ENCODE measurements at places on chromosomes 2 and 18.
A peak's percentile ranks its signal among the peaks of the same experiment; 100 is the strongest.

- peak; percentile 2 for DNase-seq
These were observed 858 bp downstream of the POLR1B start for GRCh38 chr2:112542984-112543661.

GRCh38 chr18:36186461-36187192, 670 bp upstream of the MOCOS start:
- no peak for DNase-seq

- DNase-seq = peak; percentile 29
These were observed 18.8 kb upstream of the FN1 start for GRCh38 chr2:215454519-215455246.

GRCh38 chr2:6945821-6946220, 28.6 kb downstream of the RNF144A start:
- DNase-seq = no peak

GRCh38 chr2:211174021-211174420, 617.6 kb downstream of the CPS1 start:
- DNase-seq = no peak

- no peak for DNase-seq
These were observed 2.5 kb upstream of the NFATC1 start for GRCh38 chr18:79393181-79393634.

- no peak for DNase-seq
These were observed 243.6 kb upstream of the EPAS1 start for GRCh38 chr2:46053564-46053963.

GRCh38 chr2:222504719-222505118, 80.4 kb downstream of the SGPP2 start:
- no peak for DNase-seq

- DNase-seq = no peak
These were observed 151.9 kb downstream of the CERS6 start for GRCh38 chr2:168607992-168608391.

- no peak for DNase-seq
These were observed 222.0 kb upstream of the FN1 start for GRCh38 chr2:215657844-215658243.

DNA sequence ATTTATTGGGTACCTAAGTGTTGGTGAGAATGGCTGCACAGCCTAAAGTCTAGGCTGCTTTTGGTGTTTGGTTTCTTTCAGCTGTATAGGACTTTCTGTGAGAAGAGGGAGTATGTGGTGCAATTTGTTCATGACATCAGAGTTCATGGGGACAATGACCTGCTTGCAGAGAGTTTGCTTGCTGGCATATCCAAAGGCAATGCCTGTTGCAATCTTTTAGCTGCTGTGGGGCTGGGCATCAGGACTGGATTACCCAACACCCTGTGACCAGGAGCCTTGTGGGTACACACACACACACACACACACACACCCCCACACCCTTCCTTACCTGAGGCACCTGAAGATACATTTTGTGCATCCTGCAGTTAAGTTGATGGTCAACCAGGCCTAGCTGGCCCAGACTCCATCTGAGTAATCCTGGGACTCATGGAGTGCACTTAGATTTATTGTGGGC, 68.4 kb downstream of the LIPG start:
- DNase-seq = no peak

DNA sequence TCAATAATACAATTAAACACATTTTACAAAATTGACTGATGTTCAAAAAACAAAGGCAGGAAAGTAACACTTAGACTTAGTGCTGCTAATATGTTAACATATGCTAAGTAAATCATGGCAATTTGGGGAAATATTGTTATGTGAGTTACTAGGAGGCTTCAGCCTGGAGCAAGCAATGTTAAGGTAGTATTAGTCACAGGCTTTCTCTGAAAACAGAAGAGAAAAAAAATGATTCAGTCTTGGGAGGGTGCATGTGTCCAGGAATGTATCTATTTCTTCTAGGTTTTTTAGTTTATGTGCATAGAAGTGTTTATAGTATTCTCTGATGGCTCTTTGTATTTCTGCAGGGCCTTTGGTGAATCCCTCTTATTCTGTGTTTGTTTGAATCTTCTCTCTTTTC, 345.8 kb upstream of the TFPI start:
- no peak for DNase-seq

GRCh38 chr2:173410579-173410978, 55.9 kb downstream of the CDCA7 start:
- no peak for DNase-seq

- no peak for DNase-seq
These were observed 75.5 kb downstream of the DDX1 start for GRCh38 chr2:15666861-15667808.

DNA sequence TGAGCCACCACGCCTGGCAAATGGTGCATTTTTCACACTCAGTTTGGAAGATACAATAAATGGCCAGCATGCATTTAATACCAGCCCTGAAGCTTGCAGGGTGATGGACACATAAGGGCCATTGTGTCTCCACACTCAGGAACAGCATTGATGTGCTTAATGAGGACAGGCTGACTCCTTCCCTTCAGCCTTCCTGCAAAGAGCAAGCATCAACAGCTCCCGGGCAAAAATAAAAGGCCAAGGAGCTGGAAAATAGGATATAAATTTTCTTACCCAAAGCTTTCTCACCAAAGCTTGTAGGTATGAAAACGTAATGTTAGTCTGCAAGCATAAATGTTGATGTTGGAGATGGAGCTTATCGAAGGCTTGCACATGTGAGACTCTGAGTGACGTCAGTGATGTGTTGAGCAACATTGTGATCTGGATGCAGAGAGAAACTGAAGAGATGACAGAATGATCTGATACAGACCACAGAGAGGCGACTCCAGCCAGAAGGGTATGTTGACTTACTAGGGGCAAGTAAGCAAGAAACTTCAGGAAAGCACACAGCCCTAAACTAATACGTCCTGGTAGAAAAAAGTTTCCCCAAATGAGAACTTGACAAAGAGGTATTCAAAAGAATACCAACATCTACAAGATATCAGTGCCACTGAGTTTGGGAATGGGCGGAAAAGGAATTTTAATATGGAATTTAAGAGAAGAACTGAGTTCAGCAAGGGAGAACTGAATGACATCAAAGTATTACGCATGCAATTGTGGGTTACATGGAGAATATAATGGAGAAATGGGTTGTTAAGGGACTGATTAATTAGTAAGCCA, 256.5 kb downstream of the TGIF1 start:
- DNase-seq = no peak

DNA sequence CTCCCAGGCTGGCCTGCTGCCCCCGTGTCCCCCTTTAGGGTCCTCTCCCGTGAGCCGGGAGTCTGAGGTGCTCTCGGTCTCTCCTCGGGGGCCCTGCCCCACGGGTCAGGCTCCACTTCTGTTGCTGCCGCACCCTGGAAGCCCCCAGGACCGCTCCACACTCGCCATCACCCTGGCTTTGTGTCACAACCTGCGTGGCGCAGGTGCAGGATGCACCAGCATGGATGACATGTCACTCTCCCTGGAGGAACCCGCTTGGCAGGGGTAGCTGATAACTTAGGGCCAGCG, 10.8 kb upstream of the ARHGEF4 start:
- no peak for DNase-seq

GRCh38 chr2:216082805-216083204, 1.1 kb downstream of the TMEM169 start:
- no peak for DNase-seq

DNA sequence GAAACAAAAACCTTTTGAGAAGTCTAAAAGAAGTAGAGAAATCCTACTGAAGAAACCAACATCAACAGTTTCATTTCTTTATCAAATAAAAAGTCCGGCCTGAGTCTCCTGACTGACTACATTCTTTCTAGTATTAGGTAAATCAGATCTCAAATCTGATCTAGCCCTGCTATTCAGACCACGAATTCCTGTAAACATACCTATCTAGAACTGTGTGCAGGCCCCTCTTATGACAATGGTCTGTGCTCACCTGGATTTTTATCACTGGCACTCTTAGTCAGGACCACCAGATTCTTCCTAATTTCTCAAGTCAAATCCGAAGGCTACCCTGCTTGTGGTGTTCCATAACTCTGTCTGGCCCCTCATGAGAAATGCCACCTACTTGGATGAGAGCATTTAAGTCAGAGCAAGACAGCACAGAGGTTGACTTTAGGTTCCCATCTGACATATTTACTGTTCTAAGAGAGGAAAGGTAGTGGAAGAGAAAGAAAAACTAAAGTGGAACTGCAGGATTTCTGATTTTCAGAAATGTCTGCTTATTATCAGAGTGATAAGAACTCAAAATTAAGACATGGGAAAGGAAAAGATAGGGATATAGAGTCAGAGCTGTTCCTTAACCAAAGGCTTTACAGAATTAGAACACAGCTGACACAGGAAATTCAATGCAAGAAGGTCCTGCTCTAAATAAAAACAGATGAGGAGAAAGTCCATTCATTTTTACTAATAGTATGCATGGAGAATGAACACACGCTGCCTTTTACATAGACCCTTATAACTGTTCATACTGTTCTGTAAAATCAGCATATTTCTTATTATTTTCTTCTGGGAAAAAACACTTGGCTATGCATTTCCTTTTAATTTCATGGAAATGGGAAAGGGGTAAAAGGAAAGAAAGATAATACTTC, 56.5 kb downstream of the SLC8A1 start:
- no peak for DNase-seq

- peak; percentile 15 for DNase-seq
These were observed 35.9 kb downstream of the PTGR3 start for GRCh38 chr18:75173125-75173432.

DNA sequence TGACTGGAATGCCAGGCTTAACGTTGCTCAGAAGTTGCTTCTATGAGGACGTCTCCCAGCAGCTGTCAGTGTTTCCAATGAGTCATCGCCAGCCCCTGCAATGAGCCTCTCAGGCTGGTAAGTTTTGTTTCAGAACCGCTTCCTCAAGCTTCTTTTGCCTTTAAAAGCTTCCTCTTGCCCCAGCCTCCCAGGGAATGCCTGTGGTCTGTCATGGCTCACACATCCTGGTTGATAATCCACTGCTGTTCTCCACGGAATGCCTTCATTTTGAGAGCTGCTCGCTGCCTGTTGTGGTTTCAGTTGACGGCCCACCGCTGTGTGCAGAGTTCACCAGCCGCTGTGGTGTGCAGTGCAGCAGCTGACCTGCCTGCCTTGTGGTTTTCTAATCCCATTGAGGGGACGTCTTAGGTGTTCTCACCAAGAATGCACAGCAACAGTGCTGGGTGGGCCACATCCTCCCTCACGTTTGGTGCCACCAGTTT, 96.4 kb downstream of the RTP5 start:
- peak; percentile 39 for DNase-seq

GRCh38 chr2:132589966-132590365, 80.0 kb downstream of the LYPD1 start:
- no peak for DNase-seq

- no peak for DNase-seq
These were observed 91.2 kb upstream of the TMEM18 start for GRCh38 chr2:768451-768850.

- DNase-seq = no peak
These were observed 209.9 kb downstream of the TFCP2L1 start for GRCh38 chr2:121075006-121075551.

DNA sequence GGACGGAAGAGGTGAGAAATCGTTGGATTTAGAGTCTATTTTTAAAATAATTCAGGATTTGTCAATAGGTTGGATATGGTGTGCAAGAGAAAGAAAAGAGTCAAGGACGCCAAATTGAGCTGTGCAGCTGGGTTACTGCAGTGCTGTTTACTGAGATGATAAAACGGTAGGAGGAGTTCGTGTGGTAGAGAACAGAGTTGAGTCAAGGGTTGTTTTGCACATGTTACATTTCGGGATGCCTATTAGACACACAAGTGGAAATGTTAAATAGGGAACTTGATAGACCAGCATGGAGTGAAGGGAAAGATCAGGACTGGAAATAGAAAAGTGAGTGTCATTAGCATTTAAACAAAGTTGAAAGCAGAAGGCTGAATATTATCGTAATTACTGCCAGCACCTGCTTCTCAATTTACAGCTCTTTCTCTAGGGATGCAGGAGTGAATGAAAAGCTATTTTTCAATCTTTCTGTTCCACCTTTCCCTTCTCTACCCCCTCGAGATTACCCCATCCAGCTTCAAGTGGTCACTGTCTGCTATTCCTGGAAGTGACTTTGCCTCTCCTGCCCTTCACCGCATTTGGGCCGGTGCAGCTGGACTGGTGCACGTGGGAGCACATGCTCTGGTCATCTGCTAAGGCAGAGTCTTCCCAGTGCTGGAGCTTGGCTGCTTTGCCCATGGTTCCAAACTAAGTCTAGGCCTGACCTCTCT, 30.3 kb downstream of the GPR75 start:
- no peak for DNase-seq

DNA sequence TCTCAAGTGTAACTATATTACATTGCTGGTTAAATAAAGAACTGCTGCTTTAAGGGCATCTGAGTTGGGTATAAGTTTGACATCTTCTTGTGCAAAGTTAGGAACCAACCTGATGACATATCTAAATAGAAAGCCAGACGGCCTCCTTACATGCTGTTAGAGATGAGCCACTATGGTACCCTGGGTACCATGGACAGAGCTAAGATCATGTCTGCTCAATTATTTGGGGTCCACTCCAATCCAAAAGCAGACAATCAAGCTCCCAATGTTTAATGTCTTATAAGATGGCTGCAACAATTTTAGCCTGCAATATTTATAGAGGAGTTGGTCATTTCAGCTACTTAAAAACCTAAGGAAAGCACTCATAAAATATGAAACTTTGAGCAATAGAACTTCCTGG, 86.2 kb downstream of the UPP2 start:
- DNase-seq = no peak

- no peak for DNase-seq
These were observed 53.2 kb downstream of the USP14 start for GRCh38 chr18:211582-211981.

GRCh38 chr2:11160731-11161455, 5.6 kb downstream of the SLC66A3 start:
- peak; percentile 36 for DNase-seq

GRCh38 chr18:22346401-22346952, 71.2 kb downstream of the CTAGE1 start:
- DNase-seq = peak; percentile 43

- no peak for DNase-seq
These were observed 177.7 kb upstream of the GULP1 start for GRCh38 chr2:188114014-188114413.

- DNase-seq = no peak
These were observed at the start of gene SPHKAP for GRCh38 chr2:228181098-228182019. Gene SPHKAP (minus strand): TSS chr2:228181687. CDS start chr2:228181598, 89 bp downstream.

DNA sequence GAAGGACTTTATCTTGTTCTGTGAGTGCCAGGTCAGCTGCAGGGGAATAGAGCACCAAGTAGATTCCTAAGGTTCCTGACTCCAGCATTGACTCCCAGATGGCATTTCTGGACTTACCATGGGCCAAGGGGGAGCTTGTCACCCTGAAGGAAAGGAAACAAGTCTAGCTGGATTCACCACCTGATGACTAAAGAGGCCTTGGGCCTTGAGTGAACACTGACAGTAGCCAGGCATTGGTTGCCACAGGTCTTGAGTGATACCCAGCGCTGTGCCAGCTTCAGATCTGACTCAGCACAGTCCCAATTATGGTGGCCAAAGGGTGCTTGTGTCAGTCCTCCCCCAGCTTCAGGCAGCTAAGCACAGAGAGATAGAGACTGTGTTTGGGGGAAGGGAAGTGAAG, 40.1 kb upstream of the CAPN13 start:
- no peak for DNase-seq

- no peak for DNase-seq
These were observed 100.6 kb downstream of the CABLES1 start for GRCh38 chr18:23235860-23236259.

GRCh38 chr2:64918220-64918886, 70.8 kb upstream of the SLC1A4 start:
- DNase-seq = no peak

GRCh38 chr2:24576617-24577016, 85.6 kb downstream of the NCOA1 start:
- no peak for DNase-seq

Measured in CD4-positive, alpha-beta T cell treated with Interleukin-21 for 1 hour (primary cell).